ENCODE measurements at places on chromosomes 3 and 15. TPM values are rescaled to one million over a fixed set of nuclear protein-coding genes. Genes with fewer than 3 reads are reported as not detected.

DNA sequence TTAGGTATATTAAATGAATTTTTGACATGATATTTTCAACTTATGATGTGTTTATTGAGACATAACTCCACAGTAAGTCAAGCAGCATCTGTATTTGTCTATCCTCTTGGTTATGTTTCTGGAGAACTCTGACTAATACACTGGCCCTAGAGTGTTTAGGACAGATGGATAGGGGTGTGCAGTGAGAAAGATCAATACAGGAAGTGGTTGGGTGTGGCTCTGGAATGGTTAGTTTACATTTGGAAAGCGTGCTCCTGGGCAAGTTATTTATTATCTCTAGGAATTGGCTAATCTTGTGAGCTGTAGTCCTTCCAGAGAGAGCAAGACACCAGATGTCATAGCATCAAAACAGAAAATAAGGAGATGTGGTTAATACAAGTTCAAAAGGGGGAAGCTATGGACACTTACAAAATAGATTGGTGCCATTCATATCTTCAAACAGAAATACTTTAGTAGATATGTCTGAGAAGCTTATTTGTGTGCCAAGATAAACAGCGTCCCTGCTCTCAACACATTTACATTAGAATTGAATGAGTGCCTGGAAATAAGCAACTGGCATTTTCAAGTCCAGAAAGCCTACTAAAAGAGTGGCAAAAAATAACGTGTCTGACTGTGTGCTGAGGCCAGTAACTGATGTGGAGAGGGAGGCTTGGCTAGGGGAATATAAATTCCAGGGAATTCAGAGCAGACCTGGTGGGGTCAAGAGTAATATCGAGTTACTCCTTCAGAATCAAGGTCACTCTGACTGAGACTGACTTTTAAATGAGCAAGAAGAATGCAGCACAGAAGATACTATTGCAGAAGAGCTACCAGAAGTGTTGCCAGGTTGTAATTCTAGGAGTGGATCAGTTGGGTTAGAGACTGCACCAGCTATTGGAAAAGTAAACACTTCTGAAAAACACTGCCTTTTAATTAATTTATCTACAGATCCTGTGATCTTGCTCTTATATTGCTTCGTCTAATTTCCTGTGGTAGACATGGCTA is 33.4 kb upstream of the PLAAT1 start:
- DNase-seq, result no peak

DNA sequence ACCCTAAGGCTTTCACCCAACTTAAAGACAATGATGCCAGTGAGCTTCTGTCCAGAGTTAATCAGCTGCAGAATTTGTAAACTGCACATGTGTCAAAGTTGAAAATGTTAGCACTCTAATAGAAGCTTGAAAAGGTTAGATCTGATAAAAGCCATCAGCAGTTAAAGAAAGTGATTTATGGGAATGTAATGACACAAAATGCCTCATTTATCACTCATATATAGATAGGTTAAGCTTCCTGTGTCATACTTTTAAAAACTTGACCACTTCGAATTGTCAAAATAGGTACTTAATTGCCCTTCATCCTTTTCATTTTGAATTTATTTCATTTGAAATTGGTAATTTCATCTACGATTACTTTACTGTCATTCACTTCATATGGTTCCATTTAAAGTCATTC is 151.6 kb downstream of the CDIN1 start:
- no peak for DNase-seq

DNA sequence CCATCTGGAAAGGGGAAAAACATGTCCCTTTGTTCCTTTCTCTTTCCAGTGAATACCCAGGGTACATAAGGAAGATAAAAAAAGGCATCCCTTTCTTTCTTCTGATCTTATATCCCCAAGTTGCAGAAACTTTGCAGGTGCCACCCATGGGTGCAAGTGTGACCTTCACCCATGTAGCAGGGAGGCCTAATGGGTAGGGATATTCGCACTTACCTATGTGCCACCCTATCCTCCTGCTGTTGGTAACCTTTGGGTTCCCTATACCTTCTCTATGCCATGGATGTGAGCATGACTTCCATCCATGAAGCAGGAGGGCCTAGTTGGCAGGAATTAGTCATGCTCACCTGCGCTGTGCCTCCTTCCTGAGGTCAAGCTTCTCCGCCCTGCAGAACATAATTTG is 59.2 kb upstream of the C15orf39 start:
- no peak for DNase-seq

- peak; percentile 14 for DNase-seq
Measured at GRCh38 chr3:130897316-130897715, 3.4 kb downstream of the ATP2C1 start.

Gene CELF6
- polyA plus RNA-seq, result not detected

Gene BNIP2
- 38.5 TPM for polyA plus RNA-seq

Gene CORO2B
- 1.4 TPM for polyA plus RNA-seq

Gene ITIH1
- polyA plus RNA-seq, result not detected

Gene PRRT3
- polyA plus RNA-seq, result 4.3 TPM

Gene UBL7
- polyA plus RNA-seq, result 73.7 TPM
